Right renal cortex interstitium (tissue), 3 donors: ENCODE measurements at places on chromosomes 2 and 18. TPM values are rescaled to one million over a fixed set of nuclear protein-coding genes. Genes with fewer than 3 reads are reported as not detected.

- DNase-seq, result no peak
Measured at GRCh38 chr18:50358844-50359243, 16.0 kb upstream of the SKA1 start.

DNA sequence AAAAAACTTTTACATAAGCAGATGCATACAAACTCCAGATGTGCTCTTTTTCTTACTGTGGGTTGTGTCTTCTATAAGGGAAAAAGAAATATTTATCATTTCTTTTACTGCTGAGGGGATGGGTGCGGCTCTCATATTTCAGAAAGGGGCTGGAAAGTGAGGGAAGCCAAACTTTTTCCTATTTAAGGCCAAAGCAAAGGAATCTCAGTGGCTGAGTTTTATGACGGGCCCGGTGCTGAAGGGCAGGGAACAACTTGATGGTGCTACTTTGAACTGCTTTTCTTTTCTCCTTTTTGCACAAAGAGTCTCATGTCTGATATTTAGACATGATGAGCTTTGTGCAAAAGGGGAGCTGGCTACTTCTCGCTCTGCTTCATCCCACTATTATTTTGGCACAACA, at the start of gene COL3A1:
COL3A1 (plus strand) TSS at position 210 of the 400 bp plus-strand sequence; CDS start at position 327, 117 bp downstream.
- no peak for DNase-seq

GRCh38 chr2:108376774-108377173, 980 bp upstream of the SULT1C4 start:
- DNase-seq, result no peak

DNA sequence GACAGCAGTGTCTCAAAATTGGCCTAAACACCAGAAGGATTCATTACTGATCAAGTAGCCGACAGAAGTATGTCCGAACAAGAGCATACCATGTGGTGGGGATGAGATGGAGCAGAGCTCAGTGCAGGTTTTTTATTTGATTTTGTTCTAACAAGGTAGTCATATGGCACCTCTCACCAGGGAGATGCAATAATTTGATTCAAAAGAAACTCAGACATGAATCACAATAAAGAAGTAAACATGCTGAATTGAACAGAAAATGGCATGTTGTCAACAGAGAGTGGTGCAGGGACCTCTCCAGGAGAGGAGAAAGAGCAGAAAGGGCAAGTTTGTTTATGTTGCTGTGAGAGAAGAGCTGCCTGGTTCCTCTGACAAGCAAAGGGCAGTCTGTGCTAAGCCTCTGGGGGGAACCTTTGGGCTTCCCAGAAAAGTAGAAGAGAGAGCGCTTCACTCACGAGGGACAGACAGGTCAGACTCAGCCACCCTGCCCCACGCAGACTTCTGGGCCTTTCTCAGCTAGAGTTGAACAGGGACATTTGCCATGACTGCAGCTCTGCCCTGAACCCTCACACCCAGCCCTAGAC, 351.3 kb upstream of the RAB12 start:
- DNase-seq, result no peak

- no peak for DNase-seq
Measured at GRCh38 chr2:226515344-226516055, 284.1 kb downstream of the IRS1 start.

- no peak for DNase-seq
Measured at GRCh38 chr2:180539541-180539940, 440.9 kb upstream of the UBE2E3 start.

GRCh38 chr18:34921226-34921625, 120.0 kb upstream of the MAPRE2 start:
- no peak for DNase-seq

DNA sequence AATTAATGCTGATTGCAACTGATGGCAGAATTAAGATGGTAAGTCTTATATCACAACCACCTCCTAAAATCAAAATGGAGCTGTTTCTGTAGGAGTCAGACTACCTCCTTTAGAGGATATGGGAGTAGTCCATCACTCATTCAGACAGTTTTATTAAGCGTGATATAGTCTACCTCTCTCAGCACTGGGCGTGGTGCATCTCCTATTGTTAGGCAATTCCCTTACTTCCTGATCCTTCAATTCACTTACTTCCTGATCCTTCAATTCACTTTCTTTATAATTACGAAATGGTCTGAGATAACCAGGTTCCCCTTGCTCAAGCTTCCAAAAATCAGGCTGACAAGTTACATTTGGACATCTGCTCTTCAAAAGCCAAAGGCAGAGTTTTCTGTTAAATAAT, 31.9 kb downstream of the ATP8B1 start:
- DNase-seq, result no peak

GRCh38 chr2:6826081-6826913, 39.4 kb downstream of the CMPK2 start:
- DNase-seq, result no peak

GRCh38 chr2:162257425-162257824, 14.2 kb upstream of the FAP start:
- DNase-seq, result no peak

- no peak for DNase-seq
Measured at GRCh38 chr18:9466846-9467245, 8.5 kb upstream of the RALBP1 start.

- DNase-seq, result no peak
Measured at GRCh38 chr2:180644709-180645108, 335.7 kb upstream of the UBE2E3 start.

DNA sequence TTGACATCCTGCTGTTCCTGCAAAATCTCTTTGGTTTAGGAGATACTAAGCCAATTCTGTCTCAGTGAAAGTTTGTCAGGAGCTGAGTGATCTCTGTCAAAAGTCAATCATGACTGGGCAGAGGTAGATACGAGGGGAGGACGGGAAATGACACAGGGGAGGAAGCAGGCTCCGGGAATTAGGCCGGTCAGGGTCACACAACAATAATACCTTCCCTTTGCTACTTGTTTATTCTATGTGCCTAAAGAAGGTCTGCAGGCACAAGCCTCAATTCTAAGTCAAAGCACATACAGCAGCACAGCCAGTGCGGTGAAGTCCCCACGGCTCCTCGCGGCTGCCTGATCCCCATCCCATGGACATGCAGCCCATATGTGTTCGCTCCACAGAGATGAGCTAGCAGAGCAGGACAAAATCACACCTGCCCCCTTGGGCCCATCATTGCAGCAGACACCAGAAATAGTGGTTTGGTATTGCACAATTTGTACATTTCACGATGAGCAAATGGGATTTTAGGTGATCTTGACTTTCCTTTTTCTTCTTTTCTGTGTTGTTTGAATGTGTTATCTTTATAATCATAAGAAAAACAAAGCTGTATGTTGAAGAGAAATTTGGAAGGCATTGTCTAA, 141.4 kb downstream of the VAPA start:
- DNase-seq, result no peak

DNA sequence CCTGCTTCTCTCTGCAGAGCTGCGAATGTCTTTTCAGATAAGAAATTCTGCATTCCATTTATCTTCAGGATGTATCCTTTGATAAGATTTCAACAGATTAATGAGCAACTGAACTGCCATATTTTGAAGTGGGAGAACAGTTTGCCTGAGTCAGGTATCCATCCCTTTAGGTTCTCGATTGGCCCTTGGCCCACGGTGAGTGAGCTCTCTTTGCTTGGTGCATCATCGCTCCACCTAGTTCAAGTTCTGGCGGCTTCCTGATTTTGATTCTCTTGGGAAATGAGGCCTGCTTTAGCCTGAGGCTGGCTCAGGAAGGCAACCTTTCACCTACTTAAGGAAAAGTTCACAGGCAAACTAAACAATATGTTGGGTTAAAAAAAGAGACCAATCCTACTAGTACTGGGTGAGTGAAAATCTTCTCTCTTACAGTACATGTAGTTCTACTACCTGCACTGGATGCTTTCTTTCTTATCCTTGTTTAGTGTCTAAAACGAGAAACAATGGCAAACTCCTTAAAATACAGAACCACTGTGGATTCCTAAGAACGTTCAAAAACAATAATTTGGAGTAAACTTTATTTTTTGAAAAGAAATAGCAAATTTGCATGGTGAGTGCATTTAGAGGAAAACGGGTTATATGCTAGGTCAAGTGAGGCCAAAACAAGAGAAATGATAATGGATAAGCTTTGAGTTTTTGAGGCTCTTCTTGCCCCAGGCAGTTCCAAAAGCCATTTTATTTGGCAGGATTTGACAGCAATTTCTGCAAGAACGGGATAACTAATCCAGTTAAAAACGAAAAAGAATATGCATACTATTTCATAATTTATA, 837 bp upstream of the ACSL3 start:
- peak; percentile 36 for DNase-seq

- no peak for DNase-seq
Measured at GRCh38 chr2:239589270-239589825, 188.5 kb upstream of the HDAC4 start.

GRCh38 chr2:138282014-138282672, 219.4 kb upstream of the SPOPL start:
- DNase-seq, result no peak

DNA sequence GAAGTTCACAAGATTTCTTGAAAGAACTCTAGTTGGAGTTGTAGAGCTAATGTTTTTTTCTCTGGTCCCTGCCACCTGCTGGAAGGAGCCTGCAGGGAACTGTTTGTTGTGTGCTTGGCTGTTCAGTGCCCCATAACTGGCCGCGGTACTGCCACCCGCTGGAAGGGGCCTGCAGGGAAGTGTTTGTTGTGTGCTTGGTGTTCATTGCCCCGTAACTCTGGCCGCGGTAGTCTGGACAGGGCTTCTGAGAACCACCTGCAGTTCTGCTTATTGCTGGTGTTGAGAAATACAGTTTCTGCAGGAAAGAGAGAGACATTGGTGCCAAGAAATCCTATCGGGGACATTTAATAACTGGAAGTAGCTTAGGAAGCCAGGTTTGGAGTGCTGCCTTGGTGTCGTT, 58.1 kb downstream of the AGAP1 start:
- no peak for DNase-seq

DNA sequence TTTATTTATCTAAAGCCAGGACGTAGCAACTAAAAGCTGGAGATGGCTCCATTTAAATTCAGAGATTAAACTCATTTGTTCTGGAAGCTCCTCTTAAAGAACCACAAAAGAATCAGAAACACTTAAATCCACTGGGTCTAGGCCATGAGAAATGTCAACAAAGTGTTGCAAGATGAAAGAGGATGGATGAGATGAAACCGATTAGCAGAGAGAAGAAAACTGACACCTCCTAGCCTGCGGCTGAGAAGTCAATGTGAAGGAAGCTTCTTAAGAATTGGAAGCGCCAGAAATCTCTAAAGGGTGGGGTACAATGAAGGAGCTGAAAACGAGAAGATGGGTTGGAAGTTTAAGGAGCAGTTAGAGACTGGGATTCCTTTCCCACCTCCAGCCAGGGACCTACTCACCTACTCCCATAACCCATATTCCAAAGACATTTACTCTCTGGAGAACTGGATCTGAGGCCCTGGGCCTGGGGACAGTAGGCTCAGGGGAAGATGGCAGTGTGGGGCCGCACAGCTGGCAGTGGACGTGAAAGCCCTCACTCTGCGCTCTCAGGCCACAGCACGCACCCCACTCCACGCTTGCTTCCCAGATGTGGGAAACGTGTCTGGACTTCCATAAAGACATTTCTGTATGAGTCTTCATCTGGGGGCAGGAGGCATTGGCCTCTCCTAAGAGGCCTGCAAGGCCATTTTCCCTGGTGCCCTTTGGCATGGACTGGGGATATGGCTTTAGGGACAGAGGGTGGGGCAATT, 188.4 kb downstream of the LOXHD1 start:
- DNase-seq, result no peak

- DNase-seq, result no peak
Measured at GRCh38 chr2:215383652-215384279, 52.1 kb downstream of the FN1 start.

DNA sequence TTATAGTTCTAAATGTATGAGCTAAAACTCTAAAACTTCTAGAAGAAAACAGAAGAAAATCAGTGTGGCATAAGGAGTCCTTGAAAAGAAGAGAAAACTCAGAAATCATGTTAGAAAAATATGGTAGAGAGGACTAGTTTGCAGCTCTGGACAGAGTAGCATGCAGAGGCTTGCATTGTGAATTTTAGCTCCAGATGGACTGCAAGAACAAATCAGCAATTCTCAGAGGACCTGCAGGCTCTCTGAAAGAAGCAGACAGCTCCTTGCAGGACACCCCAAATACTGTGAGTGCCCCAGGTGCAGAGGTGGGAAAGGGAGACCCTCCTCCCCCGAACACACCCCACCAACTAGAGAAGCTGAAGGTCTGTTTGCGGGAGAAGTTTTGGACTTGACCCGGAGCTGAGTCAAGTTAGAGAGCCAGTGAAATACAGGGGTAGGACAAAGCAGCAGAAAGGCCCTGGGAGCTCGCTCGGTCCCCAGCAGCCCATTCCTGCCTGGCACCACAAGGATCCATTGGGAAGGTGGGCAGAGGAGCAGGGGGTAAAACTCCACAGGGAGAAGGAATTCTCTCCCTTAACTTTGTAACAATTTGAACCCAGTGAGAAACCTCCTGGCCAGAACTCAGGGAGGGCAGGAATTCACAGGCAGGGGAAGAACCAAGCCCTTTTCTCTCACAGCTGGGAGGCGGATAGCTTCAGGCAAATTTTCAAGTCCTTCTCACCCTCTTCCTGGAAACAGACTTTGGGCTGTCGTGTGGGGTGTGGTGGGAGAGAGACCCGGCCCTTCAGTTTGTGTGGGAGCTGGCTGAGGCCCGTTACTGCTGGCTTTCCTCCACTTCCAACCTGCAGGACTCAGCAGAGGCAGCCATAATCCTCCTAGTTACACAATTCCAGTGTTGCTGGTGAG, 216.2 kb upstream of the SLC35G4 start:
- DNase-seq, result no peak

DNA sequence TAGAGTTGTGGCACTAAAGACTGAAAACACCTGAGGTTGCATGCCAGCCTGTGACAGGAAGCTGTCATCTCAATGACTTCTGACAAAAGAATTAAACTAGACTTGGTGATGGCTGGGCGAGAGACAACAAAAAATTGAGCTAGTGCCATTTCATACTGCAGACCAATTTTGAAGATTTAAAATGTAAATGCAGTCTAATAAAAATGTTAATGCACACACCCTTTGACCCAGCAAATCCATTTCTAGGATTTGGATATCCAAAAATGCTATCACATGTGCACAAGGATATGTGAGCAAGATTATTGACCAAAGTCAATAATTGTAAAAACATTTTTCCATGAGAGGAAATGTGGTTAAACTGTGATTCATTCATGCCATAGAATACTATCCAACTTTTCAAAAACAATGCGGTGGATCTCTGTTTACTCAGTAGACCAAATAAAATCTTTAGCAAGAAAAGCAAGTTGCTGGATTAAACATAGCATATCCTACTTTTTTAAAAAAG, 5.6 kb downstream of the FBXO36 start:
- DNase-seq, result no peak

GRCh38 chr2:5093056-5093455, 599.1 kb upstream of the SOX11 start:
- no peak for DNase-seq

CLIP4 gene
- 16.8 TPM for polyA plus RNA-seq

WDR12 gene
- polyA plus RNA-seq, result 135 TPM

TUBA4B gene
- 0.49 TPM for polyA plus RNA-seq

HAAO gene
- polyA plus RNA-seq, result 40.5 TPM

GLI2 gene
- polyA plus RNA-seq, result 8.1 TPM

STARD6 gene
- polyA plus RNA-seq, result 0.58 TPM

CCDC74B gene
- 8.6 TPM for polyA plus RNA-seq

HOXD13 gene
- polyA plus RNA-seq, result 0.17 TPM

PTCD3 gene
- 144 TPM for polyA plus RNA-seq

UGT1A1 gene
- polyA plus RNA-seq, result 0.18 TPM

TMEM178A gene
- polyA plus RNA-seq, result 74.1 TPM

HOXD12 gene
- polyA plus RNA-seq, result 0.28 TPM
